ENCODE measurements at places on chromosomes 13 and 19.
A peak's percentile ranks its signal among the peaks of the same experiment; 100 is the strongest.

DNA sequence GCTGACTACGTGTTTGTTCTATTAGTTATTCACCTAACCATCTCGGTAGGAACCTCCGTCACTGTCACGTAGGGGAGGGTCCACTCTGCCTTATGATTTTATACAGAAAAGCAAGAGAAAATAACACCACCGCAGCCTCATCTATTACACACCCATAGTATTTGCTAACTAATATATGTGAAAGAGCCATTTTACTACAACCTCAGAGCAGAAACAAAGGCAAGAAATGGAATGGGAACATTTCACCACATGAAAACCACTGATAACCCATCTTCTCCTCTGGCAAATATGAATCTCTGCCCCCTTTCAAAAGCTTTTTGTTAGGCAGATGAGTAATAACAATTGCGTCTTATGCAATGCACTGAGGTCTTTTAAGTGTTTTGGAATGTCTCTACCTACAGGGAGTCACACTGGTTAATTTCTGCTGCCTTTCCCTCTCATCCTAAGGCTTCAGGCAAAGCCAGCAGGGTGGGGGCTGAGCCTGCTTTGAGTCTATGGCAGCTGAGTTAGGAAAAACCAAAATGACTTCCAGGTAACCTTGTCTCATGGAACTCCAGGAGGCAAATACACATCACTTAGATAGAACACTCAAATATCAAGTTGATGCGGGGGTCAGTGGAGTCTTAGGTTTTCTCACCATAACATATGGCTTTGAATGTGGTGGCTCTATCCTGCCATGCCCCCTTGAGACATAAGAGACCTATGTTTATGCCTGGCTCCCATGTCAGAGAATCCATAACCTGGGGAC, 15.0 kb downstream of the TSHZ3 start:
- no peak for DNase-seq

- DNase-seq, result no peak
Measured at GRCh38 chr13:114151565-114152284, 19.3 kb upstream of the RASA3 start.

GRCh38 chr13:43686557-43686956, 100.2 kb downstream of the ENOX1 start:
- DNase-seq, result no peak

- no peak for DNase-seq
Measured at GRCh38 chr13:45691667-45692066, 10.5 kb upstream of the CBY2 start.

DNA sequence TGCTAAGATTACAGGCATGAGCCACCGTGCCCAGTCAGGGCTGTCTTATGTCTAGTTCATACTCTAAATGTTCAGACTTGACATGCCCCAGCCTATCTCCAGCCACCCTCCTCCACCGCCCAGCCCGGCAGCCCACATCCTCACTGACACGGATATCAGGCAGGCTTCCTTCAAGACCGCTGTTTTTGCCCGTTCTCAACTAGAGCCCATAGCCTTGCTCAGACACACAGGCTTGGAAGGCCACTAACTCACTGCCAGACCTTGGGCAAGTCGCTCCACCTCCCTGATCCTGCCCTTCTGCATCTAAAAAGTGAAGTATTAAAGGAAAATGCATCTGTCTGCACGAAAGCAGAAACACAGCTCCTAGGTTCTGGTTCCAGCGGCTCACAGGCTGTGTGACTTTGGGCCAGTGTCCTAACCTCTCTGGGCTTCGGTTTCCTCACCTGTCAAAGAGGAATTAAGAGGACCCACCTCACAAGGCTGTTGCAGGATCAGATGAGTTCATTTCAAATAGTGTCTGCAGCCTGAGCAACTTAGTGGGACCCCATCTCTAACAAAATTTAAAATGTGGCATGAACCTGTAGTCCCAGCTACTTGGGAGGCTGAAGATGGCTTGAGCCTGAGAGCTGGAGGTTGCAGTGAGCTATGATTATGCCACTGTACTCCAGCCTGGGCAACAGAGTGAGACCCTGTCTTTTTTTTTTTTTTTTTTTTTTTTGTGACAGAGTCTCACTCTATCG, 14.5 kb upstream of the CERS4 start:
- DNase-seq, result no peak

DNA sequence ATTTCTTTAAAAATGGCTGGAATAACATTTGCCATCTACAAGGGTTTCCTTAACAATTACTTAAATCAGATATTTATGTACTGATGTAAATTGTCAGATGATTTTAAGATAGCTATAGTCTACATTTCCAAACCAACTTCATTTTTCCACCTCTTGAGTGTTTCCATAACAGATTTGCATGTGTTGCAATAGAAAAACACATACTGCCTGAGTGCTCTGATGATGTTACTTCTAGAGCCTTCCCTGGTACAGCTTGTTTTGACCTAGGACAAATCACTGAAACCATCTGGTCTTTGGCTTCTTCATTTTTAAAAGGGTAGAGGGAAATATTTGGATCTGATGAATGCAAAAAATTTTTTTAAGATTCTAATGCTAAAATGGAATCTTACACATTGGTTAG, 245.9 kb downstream of the PCDH9 start:
- no peak for DNase-seq

DNA sequence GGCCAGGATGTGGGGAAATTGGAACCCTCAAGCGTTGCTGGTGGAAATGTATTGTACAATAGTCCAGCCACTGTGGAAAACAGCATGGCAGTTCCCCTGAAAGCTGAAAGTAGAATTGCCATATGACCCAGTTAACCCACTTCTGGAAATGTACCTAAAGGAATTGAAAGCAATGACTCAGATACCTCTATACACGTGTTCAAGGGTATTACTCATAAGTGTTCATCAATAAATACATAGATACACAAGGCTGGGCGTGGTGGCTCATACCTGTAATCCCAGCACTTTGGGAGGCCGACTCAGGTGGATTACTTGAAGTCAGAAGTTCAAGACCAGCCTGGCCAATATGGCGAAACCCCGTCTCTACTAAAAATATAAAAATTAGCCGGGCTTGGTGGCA, 71.9 kb upstream of the IRS2 start:
- no peak for DNase-seq

DNA sequence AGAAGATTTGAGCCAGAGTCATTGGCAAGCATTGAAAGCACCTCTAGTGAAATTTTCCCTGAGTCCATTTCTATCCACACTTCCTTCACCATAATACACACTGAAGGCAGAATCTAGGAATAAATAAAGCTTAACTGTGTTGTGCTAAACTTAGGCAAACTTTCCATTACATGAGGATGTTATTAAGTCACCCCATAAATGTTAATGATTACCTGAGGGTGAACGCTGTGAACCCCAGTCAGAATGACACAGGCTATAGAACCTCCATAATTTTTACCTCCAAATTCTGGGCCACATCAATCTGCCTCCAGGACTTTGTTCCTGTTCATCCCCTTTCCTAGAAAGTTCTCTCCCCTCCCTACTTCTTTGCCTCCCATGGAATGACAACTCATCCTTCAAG, 71.0 kb downstream of the RAP2A start:
- no peak for DNase-seq

GRCh38 chr19:18000915-18001776, 6.8 kb upstream of the ARRDC2 start:
- peak; percentile 79 for DNase-seq

- DNase-seq, result no peak
Measured at GRCh38 chr13:29589234-29589633, 6.3 kb downstream of the SLC7A1 start.

DNA sequence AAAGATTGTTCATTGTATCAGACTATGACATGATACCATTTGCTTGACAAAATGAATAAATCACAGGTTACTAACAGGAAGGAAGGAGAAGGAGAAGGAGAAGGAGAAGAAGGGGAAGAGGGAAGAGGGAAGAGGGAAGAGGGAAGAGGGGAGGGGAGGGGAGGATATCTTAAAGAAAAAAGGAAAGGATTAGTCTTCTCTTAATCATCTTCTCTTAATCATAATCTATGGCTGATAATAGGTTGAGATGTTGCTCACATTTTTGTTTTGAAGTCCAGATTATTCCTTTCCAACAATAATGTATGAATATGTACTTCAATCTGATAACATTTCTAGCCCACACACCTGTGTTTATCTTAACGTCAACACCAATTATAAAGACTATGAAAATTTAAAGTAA, 25.1 kb downstream of the DIAPH3 start:
- DNase-seq, result no peak

GRCh38 chr19:11208561-11209471, 11.5 kb upstream of the KANK2 start:
- DNase-seq, result no peak

GRCh38 chr13:31261241-31261640, 61.5 kb downstream of the B3GLCT start:
- no peak for DNase-seq

DNA sequence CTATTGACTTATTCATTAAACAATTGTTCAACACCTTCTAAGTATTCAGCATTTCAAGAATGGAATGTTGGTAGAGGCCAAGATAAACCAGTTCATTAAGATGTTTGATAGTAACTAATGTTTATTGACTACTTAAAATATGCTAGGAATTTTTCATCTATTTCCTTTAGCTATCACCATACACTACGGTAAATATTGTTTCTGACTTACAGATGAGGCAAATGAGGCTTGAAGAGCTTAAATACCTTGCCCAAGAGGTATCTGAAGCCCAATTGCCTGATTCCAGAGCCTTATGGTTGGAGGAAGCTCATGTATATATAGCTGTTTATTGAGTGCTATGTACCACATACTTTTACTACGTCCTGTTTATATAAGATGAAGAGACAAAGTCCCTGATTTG, 286.2 kb downstream of the NDFIP2 start:
- no peak for DNase-seq

DNA sequence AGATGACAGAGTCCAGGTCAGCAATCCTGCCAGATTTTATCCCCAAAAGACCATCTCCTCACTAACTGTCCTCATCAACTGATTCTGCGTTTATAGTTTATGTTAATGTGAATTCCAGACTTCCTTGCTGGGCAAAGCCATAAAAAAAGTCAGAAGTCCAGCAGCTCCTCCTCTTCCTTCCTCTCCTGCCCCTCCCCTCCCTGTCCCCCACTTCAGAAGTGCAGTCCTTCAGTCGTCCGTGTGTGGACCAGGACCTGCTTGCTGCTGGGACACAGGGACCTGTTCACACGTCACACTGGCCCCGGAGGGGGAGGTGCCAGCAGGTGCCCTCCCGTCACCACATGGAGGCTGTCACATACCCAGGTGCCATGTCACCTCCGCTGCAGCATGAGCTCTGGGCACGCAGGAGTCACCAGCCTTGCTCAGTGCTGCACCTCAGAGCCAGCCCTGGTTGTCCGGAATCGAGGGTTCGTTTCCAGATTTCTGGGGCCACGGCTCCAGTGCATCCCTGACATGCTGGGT, 4.0 kb upstream of the MCF2L start:
- DNase-seq, result no peak

DNA sequence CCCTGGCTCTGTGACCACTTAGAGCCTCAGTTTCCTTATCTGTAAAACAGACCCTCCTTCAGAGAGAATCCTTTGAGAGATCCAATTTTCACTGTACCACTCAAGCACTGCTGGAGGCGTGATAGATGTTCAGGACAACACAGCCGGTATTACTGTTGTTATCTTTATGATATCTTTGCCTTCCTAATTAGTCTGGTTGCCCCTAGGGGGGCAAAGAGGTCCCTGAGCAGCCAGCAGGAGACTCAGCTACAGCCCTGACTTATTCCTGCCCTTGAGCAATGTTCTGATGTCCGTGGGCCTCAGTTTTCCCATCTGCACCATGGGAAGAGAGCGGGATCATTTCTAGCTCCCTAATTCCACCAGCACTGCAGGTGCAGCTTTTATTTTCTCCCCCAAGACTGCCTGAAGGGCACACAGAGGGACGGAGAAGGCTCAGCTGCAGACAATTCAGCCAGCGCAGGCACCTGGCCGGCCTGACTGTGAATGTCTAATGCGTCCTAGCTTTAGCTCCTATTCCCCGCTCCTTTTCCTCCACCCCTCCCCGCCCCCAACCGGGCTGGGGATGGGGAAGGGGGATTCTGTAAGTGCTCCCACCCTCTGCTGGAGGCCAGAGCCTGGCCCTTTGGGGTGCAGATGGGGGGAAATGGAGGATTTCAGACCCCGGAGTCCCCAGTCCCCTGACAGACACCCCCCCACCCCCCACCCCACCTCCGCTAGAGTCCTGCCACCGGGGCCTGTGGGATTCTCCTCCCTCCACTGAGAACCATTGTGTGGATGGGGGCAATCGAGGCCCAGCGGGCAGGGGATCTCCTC, 16.2 kb downstream of the TLE5 start:
- no peak for DNase-seq

- no peak for DNase-seq
Measured at GRCh38 chr13:50519866-50520265, 323.6 kb downstream of the DLEU7 start.

DNA sequence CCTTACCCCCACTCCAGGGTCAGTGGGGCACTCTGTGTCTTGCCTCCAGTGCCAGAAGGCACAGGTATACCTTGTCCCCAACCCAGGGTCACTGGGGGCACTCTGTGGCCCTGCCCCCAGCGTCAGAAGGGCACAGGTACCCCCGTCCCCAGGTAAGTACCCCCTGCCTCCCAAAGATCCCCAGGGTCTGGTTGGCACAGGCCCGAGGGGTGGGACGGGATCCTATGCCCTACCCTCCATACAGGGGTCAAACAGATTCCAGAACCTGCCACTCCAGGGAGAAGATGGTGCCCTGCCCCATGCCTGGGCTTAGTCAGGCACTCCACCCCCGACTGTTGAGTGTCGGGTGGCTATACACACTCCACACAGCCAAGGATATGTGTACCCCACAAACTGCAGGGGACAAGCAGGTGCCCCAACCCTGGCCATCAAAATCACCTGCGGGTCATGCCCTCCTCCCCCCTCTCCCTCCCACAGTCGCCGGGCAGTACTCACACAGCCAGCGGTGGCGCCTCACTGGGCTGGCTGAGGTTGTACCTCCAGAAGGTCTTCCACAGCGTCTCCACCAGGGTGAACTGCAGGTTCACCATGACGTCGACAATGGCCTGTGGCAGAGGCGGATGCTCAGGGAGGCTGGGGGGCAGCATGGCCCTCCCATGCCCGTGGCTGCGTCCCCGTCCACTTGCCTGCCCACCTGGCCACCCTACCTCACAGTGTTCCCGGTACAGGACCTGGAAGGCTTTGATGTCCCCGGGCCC, 13.8 kb downstream of the DCAF15 start:
- DNase-seq, result no peak

DNA sequence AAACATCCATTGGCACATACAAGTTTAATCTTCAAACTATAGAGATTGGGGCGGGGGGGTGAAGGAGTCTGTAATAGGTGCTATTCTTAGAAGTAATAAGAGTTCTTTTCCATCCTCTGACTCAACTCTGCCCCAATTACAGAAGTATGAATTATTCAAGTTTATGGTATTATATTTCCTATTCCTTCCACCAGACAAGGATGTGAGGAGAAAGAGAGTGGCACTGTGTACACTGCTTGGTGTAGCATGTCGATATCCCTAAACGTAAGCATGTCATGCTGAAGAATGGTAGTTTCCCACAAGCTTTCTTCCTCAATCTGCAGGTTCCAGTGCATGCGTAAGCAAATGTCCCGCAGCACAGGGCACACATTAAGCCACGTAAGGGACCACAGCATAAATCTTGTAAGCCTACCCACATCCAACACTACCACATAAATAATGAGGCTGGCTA, 14.1 kb downstream of the BRD4 start:
- no peak for DNase-seq
